Naive thymus-derived CD8-positive, alpha-beta T cell (primary cell): ENCODE measurements at places on chromosomes 5 and 9.

GRCh38 chr9:109036744-109037680, 23.7 kb upstream of the CTNNAL1 start:
- DNase-seq = no peak

DNA sequence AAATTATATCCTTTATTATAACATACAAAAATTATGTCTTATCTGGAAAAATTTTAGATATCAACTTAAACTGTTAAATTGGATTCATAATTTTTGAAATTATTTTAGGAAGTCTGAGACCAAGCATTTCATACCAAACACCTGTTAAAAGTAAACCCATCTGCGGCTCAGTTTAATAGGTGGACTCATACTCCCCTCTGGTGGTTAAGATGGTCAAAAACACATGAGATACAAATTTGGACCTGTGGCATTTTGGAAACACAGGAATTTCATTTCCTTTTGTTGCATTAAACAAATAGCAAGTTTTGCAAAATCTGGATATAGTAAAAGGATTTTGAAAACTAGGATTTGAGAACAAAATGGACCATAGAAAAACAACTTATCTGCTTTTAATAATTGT, 53.7 kb downstream of the RGMB start:
- no peak for DNase-seq

DNA sequence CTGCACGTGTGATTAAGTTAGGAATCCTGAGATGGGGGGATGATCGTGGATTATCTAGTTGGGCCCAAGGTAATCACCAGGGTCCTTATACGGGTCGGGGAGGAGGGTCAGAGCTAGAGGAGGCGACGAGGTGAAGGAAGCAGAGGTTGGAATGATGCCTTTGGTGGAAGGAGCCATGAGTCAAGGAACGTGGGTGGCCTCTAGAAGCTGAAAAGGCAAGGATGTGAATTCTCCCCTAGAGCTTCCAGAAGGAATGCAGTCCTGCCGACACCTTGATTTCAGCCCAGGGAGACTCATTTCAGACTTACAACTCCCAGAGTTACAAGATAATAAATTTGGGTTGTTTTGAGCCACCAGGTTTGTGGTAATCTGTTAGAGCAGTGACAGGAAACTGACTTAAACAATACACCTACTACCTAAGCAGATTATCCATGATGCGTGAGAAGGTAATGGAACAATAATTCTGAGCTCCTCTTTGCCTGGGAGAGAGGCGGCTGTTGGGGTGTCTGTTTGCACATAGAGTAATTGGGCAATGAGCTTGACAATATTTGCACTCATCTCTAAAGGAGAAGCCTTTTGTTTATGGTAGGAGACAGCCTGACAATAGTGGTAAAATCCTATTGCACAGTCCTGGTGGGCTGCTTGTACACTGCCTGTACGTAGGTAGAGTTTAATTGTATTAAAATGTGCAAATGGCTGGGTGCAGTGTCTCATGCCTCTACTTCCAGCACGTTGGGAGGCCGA, 129.3 kb upstream of the IER5L start:
- DNase-seq = no peak

GRCh38 chr5:91252916-91253315, 130.2 kb downstream of the ARRDC3 start:
- no peak for DNase-seq

GRCh38 chr5:177446200-177447065, at the start of gene PRR7:
Gene PRR7 (plus strand): TSS chr5:177446814. CDS start chr5:177455068, 8,254 bp downstream.
- peak; percentile 68 for DNase-seq

GRCh38 chr9:94612071-94612470, 18.4 kb upstream of the FBP2 start:
- no peak for DNase-seq

- no peak for DNase-seq
Measured at GRCh38 chr5:123987956-123988355, 476.0 kb downstream of the CSNK1G3 start.

GRCh38 chr9:75188756-75189155, 100.4 kb downstream of the OSTF1 start:
- DNase-seq = no peak

DNA sequence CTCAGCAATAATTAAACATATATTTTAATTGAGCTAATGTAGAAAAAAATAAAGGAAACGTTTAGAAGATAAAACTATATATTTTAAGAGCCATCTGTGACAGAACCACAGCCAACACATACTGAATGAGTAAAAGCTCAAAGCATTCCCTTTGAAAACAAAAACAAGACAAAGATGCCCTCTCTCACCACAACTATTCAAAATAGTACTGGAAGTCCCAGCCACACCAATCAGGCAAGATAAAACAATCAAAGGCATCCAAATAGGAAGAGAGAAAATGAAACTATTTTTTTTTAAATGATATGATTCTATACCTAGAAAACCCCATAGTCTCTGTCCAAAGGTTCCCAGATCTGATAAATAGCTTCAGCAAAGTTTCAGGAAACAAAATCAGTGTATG, 262.0 kb downstream of the HTR1A start:
- no peak for DNase-seq

DNA sequence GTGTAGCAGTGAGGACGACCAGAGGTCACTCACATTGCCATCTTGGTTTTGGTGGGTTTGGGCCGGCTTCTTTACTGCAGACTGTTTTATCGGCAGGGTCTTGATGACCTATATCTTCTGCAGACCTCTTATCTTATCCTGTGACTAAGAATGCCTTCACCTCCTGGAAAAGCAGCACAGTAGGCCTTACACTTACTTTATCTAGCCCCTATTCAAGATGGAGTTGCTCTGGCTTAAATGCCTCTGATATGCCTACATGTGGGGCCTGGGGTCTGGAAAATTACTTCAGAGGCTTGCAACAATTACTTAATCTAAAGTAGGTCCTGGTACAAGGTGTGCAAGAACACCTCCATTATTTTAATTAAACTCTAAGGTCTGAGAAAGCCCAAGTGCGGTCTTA, 86.9 kb upstream of the IL12B start:
- DNase-seq = no peak

- no peak for DNase-seq
Measured at GRCh38 chr5:64690417-64691151, at the start of gene SHISAL2B. Gene SHISAL2B (plus strand): TSS chr5:64690503. CDS start chr5:64690624, 121 bp downstream.

DNA sequence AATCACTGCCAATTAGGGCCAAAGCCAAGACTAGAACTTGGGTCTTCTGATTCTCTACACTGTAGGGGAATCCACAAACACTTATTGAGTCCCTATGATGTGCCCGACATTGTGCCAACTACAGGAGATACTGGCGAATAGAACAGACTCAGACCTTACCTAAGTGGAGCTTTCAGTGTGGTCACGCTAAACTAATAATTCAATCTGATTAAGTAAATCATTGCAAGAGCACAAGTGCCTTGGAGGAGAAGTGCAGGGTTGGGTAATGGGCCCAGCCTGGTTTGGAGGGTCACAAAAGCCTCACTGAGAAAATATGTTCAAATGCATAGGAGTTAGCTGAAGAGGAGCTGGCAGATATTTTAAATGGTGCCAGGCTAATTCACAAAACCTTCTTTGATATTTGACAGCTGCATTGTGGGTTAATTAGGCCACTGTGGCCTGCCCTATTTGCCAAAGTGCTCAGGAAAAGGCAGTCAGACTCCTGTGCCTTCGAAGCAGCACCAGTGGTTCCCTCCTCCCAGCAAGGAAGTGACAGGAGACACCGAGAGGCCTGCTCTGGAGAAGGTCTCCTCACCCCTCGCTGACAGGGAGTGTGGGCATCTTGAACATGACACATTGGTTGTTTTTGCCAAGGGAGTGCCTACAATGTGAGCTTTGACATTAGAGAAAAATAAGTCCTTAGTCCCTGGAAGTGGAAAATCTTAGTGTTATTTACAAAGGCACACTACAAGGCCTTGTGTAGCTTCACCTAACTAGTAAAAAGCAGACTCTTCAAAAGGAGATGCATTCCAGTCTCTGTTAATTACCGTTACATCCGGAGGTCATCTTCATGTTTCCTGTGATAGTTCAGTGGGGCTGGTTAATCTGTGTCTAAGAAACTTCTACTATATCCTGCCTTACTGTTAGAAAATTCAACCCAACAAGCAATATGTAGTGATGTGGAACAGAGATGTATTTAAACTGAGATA, 24.1 kb upstream of the TRAF1 start:
- DNase-seq = no peak

DNA sequence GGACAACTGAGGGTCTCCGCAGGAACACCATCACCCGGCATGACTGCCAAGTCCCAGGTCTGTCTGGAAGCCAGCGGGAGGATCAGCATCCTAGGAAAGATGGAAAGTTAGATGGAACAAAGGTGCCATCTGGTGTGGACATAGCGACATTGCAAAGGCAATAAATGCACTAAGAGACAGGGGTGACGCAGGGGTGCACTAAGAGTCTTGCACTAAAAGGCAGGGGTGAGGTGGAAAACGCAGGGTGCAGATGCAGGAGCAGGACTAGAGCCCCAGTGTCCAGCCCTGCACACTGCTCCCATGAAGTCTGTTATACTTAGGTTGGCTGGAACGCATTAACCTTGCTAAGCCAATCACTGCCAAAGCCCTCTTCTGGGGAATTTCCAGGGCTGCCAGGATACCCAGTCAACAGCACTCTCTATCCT, 15.5 kb downstream of the ATOX1 start:
- no peak for DNase-seq

GRCh38 chr5:133402775-133403174, 209.6 kb downstream of the FSTL4 start:
- DNase-seq = no peak

DNA sequence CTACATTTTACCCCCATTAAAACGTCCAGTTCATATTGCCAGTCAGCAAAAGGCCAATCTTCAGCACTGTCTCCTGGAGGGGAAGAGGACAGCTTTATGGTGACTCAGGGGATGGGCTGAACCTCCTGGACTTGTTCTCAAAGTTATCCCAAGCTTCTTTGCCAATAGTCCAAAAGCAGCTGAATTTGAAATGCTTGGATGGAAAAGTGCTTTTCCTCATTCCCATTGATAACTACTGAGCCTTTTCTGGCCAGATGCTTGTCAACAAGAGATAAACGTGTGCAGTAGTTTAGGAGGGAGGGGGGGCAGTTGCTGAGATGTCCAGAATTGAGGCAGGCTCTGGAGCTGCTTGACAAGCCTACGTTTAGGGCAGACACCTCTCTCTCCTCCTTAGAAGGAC, 43.5 kb downstream of the MTX3 start:
- no peak for DNase-seq

DNA sequence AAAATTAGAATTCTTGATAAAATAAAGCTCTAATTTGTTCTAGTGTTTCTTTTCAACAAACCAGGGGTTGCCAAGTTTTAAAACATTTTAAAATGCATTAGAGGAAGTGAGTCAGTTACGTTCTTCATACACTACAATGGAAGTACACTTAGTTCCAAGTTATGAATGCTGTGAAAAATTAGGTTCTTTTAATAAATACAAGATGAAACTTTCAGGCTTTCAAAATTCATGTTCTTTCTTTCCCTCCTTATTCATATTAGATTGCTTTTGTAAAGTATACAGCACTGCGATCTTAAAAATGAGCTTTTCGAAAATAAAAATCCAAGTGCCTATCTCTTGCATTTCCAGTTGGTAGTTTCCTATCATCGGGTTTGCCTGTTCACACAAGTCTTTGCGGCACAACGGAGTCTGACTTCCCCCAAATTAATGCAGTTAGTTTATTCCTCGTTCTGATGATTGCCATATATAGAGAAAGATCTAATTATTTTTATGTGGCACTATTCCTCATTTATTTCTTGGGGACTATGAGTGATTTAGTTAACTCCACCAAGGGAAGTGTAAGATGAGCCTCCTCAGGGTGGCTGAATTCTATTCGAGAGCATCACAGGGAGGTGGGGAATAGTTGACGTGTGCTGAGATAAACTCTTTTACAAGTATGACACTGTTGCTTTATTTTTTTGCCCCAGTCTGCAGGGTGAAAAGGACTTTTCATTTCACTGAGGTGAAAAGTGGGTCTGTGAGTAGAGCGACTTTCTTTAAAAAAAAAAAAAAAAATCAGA, 238.2 kb downstream of the CD180 start:
- no peak for DNase-seq

- DNase-seq = no peak
Measured at GRCh38 chr5:112109331-112110007, 309.6 kb downstream of the EPB41L4A start.

GRCh38 chr5:69048230-69048629, 45.6 kb upstream of the SLC30A5 start:
- no peak for DNase-seq

DNA sequence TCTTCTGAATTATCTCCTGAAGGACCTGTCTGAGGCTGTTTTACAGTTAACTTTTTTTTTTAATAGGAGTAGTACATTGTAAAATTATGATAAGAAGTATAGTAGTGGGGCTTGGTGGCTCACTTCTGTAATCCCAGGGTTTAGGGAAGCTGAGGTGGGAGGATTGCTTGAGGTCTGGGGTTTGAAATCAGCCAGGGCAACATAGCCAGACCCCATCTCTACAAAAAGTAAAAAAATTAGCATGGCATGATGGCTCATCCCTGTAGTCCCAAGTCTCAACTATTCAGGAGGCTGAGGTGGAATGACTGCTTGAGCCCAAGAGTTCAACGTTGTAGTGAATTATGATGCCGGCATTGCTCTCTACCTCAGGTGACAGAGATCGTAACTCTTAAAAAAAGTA, 7.0 kb downstream of the IPO11 start:
- no peak for DNase-seq

GRCh38 chr5:81247441-81247972, 14.4 kb downstream of the CKMT2 start:
- DNase-seq = no peak

GRCh38 chr5:67588389-67588788, 391.8 kb upstream of the CD180 start:
- DNase-seq = no peak

- no peak for DNase-seq
Measured at GRCh38 chr5:111432883-111433536, 79.3 kb downstream of the STARD4 start.

GRCh38 chr5:29794141-29794787, 1399.2 kb upstream of the CDH6 start:
- DNase-seq = no peak

DNA sequence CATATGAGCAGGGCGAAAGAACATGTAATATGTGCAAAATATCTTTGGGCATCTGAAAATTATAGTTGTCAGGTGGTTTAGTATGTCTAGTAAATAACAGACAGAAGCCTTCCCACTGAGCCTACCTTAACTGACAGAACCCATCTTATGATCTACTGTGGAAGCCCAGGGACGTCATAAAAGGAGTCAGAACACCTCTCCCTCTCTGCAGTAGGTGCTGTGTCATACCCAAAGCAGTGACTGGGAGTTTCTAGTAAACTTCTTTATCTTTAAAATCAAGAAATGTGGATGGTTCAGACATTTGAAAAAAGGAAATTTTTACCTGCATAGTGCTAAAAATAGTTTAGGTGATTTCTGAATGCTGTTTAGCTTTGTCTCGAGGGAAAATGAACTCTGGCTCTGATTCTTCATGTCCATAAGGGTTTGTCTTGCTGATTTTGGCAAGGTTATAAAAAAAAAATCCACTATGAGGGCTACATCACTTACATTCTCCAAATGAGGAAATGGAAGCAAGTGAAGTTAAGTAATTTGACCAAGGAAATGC, 104.0 kb downstream of the NUDT12 start:
- DNase-seq = no peak

GRCh38 chr9:74847478-74848152, 40.1 kb downstream of the TRPM6 start:
- DNase-seq = no peak
